Skeletal muscle cell (primary cell): ENCODE measurements at places on chromosomes 4 and X.

DNA sequence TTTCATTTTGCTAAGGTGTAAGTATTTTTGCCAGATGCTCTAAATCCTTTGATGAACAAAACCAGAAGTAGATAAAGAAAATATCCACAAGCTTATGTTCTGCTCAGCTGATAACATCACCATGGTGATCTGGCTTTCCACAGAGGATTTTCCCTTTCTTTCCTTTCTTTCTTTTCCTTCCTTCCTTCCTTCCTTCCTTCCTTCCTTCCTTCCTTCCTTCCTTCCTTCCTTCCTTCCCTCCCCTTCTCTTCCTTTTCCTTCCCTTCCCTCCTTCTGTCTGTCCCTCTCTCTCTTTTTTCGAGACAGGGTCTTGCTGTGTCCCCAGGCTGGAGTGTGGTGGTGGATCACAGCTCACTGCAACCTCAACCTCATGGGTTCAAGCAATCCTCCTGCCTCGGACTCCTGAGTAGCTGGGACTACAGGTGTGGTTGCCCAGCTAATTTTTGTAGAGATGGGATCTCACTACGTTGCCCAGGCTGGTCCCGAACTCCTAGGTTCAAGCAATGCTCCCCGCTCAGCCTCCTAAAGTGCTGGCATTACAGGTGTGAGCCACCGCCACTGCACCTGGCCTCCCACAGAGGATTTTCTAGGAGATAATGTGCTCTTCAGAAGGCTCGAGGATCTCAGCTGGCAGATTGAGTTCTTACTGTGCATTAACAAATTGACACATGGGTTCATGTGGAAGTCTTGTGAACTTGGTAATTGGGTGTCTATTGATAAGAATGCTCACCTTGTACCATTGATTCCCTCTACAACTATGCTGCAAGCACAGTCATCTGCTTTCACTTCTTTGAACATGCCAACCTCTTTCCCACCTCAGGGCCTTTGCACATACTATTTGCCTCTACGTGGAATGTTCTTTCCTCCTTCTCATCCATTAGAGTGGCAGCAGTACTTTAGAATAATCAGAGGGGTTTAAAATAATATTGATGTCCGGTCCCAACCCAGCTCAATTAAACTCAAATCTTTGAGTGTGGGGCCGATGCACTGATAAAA lies 1.4 kb upstream of the RHOH start:
- DNase-seq, result no peak

DNA sequence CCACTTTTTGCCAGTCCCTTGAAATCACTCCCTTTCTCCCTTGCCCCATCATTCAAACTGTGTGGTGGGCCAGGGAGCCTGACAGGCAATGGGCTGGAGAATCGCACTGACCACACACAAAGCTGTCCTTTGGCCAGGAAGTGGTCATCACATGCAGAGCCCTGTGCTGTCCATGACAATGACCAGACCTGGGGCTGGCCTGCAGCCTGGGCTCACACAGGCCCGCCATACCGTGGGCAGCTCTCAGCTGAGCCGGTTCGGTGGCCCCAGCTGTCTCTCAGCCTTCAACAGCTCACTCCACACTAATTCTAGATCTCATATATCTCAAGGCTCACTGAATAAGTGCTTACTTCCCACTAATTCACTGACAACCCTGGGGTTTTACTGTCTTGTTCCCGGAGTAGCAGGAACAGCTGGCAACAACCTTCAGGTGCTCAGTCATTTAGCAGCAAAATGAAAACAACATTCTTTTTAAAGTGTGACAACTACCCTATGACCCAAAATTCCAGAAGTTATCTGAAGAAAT lies 48.0 kb downstream of the USP46 start:
- no peak for DNase-seq

DNA sequence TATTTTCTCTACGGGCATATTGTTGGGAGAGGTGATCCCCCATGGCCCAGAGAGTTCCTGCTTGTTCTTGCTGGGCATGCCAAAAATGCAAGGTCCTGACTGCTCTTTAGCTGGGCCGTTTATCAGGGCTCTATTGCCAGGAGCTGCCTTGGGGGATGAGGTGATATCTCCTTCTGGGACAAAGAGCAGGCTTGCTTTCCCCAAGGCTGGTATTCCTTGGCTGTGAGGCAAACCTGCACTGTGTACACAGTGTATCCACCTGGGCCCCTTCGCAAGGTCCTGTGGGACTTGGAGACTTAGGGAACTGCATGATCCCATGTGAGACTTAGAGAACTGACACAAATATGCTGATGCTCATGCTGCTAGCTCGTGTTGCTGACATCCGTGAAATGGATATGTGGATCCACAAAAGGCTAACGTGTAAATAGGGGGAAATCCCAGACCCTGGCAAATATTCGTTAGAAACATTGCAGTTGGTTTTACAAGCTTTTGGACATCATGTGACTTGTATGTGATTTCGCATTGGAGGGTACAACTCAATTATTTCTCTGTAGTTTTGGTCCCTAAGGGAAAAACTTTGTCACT lies 24.4 kb upstream of the ZFX start:
- DNase-seq, result no peak

GRCh38 chr4:146957237-146957636 lies 11.6 kb upstream of the TTC29 start:
- peak; percentile 84 for DNase-seq

DNA sequence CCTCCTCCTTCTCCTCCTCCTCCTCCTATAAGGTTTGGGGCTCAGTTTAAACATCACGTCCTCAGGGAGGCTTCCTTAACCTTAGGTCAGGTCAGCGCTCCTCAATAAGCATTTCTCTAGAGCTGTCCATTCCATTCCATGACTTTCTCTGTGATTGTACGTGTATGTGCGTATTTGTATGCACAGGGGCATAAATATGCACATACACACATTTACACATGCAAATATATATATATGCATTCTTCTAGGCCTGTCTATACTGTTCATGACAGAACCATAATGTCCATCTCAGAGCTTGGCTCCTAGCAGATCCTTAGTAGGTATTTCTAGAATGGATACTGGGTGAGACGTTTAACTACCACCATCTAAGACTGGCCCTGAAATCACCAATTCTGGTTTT lies 258.6 kb downstream of the STIM2 start:
- DNase-seq, result no peak

- no peak for DNase-seq
These were observed 121.8 kb upstream of the FAM241A start for GRCh38 chr4:112023402-112023950.

DNA sequence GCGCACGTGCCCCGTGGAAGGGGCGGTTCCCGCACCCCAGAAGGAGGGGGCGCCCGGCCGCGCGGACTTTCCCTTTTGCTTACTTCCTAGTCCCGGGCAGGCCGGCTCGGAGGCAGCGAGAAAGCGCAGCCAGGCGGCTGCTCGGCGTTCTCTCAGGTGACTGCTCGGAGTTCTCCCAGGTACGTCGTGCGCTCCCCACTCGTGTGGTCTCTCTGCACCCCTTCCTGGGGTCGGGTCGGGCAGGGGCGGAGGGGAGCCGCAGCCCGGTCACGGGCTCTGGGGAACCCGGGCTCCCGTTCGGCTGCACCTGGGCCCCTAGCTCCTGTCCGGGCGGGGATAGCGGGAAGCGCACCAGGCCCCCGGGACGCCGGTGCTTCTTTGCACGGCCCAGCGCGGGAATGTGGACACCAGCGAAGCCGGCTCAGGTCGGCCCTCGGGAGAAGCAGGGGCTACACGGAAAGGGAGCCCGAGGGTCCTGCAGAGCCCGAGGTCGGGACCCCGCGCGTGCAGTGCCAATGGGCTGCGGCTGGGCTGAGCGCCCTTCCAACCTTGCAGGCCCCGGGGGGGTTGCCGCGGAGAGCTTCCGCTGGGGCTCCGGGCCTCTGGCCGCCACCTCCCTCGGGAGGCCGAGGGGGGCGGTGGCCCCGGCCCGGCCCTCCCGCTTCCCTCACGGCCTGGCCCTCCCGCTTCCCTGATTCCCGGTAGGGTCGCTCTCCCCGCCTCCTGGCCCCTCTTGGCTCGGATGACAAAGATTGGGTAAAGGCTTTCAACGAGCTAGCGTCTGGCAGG lies at the start of gene TLR2:
TLR2 (plus strand) TSS at position 99 of the 789 bp plus-strand sequence. CDS start 18,628 bp downstream, outside the sequence.
- no peak for DNase-seq

- DNase-seq, result no peak
These were observed 216.1 kb upstream of the PSAPL1 start for GRCh38 chr4:7650606-7651385.

GRCh38 chr4:112279025-112279881 lies 6.5 kb downstream of the TIFA start:
- DNase-seq, result no peak

GRCh38 chrX:4450177-4450576 lies 736.7 kb upstream of the PRKX start:
- DNase-seq, result no peak

DNA sequence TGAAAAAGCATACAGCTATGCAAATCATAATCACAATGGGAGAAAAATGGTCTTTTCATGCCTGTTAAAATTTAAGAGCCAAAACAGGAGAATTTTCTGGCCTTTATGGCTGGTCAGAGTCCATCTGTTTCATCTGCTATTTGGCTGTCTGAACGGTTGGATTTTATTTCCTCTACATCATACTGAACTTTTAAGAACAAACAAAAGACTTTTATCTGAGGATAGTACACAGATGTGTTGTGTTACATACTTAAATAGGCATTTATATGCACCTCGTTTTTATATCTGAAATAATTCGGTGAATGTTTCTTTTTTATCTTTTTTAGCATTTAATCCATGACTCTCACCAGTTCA lies 18.0 kb upstream of the WWC2 start:
- DNase-seq, result no peak

DNA sequence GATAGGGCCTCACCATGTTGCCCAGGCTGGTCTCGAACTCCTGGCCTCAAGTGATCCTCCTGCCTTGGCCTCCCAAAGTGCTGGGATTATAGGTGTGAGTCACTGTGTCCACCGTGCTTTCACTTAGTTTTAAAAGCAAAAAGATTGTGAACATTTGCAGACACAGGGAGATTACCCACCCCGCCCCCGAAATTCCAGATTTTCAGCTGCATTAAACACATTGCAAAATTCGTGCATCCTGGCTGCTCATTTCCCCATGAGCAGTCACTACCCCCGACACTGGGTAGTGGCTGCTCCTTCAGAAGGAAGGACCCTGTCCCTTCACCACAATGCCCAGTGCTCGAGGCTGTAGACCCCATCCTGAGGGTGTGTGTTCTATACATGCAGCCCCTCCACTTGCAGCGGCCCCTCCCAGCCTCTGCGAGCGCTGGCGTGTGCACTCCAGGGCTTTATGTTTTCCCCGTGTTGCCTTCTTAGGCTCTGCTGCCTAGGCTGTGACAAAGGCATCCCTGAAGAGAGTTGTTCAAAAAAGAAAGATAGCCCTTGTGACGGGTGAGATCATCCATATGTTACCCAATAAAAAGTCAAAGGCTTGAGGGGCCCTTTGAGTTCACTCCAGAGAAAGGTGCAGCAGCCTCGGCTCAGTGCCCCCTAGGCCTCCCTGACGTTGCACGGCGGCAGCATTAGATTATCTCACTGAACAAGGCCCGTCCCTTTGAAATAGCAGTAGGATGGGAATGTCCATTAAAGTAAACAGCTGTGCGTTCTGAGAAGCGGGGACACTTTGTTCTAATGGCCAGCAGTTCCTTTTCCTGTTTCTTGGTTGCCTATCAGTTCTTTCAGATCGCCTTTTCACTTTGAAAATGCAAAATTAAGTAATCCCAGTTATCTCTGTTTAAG lies 71.6 kb downstream of the SHROOM2 start:
- no peak for DNase-seq

DNA sequence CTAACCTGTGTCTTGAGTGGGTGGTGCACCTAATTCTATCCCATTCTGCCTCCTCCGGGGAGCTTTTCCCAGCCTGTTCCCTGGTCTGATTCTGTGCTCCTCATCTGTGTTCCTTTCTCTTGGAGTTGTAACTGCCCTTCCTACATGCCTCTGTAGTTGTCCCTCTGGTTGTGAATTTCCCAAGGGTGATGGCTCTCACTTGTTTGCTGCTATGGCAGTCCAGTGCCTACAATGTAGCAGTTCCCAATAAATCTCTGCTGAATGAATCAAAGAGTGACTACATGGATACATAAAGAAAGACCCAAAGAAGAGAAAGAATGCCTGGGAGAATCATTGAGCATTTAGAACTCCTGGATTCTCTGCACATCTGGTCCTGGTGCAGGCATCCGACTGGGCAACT lies 141.6 kb downstream of the HS3ST1 start:
- no peak for DNase-seq

GRCh38 chrX:138484451-138484850 lies 227.1 kb downstream of the FGF13 start:
- no peak for DNase-seq

DNA sequence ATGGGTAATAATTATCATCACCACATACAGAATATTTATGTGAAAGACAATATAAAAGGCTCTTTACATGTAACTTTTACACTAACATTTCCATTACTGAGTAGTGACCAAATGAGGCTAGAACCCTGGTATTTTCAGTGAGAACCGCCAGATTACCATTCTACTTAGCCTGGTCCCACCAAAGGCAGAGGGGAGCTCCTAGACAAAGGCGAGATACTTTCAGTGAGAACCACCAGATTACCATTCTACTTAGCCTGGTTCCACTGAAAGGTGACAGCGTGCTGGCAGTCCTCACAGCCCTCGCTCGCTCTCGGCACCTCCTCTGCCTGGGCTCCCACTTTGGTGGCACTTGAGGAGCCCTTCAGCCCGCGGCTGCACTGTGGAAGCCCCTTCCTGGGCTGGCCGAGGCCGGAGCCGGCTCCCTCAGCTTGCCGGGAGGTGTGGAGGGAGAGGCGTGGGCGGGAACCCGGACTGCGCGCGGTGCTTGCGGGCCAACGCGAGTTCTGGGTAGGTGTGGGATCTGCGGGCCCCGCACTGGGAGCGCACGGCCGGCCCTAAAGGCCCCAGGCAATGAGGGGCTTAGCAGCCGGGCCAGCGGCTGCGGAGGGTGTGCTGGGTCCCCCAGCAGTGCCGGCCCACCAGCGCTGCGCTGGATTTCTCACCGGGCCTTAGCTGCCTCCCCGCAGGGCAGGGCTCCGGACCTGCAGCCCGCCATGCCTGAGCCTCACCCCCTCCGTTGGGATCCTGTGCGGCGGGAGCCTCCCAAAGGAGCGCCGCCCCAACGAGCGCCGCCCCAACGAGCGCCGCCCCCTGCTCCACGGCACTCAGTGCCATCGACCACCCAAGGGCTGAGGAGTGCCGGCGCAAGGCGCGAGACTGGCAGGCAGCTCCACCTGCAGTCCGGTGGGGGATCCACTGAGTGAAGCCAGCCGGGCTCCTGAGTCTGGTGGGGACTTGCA lies 1276.1 kb downstream of the PCDH7 start:
- no peak for DNase-seq

DNA sequence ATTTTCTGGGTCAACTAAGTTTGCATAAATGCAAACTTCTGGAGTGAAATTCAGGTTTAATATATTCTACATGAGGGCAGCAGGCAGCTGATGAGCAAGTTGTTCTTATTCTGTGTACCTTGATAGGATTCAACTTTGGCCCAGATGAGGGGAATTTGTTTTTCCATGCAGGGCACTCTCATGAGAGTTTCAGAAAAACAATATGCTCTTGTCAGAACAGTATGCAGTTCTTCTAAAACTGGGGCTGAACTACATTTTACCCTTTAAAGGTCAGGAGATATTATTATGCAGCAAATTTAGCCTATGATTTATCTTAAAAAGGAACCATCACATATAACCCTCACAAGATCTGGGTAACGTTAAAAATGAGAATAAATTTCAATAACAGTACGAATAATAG lies 19.2 kb downstream of the GPRIN3 start:
- no peak for DNase-seq
